ENCODE measurements at places on chromosomes 3 and 15.
A peak's percentile ranks its signal among the peaks of the same experiment; 100 is the strongest.

- no peak for DNase-seq
These were observed 37.4 kb downstream of the ADCY5 start for GRCh38 chr3:123411340-123412040.

DNA sequence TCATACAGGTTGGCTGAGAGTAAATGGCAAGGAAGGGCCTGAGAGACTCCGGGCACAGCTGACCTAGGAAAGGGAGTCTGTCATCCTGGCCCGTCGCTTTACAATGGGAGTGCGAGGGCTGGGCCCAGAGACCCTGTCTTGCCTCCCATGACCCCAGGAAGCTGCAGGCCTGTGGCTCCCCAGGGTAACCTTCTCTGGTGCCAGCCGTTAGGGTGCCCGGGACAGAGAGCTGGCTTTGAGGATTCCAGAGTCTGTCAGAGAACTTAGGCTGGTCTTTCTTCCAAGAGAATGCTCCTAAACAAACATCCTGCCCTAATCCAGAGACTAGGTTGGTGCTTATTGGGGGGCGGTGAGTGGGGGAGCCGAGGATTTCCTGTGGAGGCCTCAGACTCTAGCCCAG lies 18.5 kb downstream of the ZNF710 start:
- DNase-seq = no peak

- DNase-seq = peak; percentile 45
These were observed 164.0 kb upstream of the TBL1XR1 start for GRCh38 chr3:177361081-177361938.

DNA sequence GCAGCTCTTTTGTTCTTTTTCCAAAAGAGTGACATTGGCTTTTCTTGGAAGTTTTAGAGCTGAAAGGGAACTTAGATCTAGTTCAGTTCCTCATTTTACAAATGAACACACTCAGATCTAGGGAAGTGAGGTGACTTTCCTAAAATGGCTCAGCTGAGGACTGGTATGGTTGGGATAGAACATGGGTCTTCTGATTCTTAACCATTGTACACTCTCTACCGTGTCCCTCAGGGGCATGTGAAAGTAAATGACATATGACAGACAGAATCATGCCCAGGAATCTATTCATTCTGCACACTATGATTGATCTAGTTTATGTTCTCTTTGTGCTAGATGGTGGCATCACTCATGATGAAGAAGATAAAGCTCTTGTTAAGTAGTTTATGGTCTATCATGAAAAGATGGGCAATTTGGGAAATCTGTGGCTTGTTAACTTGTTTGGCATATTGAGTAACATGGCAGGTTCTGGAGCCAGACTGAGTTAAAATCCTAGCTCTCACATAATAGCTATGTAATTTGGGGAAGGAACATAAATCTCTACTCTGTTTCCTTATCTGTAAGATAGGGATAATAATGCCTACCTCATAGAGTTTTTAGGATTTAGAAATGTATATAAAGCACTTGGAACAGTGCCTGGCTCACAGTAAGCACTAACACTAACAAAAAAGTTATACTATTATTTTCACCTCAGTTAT lies 30.9 kb downstream of the UBE2E1 start:
- no peak for DNase-seq

DNA sequence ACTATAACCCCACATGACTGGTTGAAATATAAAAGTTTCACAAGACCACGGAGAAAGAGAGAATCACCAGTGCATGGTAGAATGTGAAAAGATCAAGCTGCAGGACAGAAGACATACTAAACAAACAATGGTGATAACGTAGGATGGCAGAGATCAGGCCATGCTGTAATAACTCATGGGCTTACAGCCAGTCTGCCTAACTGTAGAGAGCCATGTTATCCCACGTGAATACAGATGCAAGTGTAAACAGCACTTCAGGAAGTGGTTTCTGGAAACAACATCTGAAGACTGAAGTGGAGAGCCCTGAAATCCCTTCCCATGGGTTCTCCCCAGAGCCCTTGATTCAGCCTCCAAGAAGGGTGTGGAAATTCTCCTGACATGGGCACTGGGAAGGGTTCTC lies 103.2 kb upstream of the SLCO2A1 start:
- no peak for DNase-seq

- no peak for DNase-seq
These were observed 26.6 kb upstream of the SLMAP start for GRCh38 chr3:57729334-57730045.

DNA sequence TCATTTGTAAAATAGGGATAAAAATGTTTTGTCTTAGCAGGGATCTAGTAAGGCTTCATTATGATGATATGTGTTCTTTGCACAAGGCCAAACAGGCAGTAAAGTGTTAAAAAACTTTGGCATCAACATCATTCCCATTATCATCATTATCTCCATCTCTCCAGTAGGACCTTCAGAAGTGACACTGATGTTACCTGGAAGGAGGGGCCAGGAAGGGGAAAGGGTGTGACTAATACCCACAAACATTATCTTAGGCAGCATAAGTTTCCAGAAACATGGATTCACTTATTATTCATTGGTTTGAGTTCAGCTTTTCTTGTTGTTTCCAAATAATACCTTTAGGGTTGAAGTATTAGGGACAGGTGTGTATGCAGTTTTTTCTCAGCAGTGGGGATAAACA lies 399.6 kb downstream of the PTPRG start:
- no peak for DNase-seq

- no peak for DNase-seq
These were observed 66.1 kb upstream of the CHMP2B start for GRCh38 chr3:87161013-87161412.

GRCh38 chr15:88975891-88976290 lies 62.7 kb upstream of the MFGE8 start:
- no peak for DNase-seq

GRCh38 chr3:159987291-159987711 lies 1.3 kb upstream of the IL12A start:
- DNase-seq = no peak

DNA sequence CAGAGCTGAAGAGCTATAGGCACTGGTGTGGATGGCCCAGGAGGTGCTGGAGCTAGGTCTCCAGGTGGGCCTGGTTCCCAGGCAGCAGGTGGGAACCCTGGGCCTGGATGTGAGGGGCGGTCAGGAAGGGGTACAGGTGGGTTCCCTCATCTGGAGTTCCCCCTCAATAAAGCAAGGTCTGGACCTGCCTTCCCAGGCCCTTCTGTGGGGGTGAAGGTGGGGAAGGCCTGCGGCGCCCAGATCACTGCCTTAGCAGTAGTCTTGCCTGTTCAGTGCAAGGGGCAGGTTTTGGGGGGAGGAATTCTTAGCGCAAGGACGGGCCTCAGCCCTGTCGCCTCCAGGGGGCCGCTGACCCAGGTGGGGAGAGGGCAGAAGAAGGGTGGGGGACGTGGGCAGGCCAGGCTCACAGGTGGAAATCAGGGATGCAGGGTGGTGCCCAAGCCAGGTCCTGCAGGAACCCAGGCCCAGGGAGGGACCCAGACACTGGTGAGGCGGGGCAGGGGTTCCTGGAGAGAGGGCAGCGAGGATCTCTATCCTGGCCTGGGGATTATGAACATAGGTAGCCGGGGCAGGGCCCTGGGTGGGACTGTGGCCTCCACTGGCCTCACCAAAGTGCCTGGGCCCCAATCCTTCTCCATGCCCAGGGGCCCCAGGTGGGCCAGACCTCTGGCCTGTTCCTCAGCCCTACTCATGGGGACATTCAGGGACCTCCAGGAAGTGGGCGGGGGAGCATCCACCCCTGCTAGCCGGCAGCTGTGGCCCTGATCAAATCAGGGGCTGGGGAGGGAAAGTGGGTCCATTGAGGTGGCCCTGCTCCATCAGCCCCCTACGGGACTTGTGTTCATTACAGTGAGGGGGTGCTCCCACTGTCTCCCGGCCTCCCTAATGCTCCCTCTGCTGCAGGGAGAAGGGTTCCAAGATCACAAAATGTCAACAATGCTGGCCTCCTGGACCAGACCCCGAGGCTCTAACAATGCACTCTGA lies 25.3 kb downstream of the HDAC11 start:
- no peak for DNase-seq

DNA sequence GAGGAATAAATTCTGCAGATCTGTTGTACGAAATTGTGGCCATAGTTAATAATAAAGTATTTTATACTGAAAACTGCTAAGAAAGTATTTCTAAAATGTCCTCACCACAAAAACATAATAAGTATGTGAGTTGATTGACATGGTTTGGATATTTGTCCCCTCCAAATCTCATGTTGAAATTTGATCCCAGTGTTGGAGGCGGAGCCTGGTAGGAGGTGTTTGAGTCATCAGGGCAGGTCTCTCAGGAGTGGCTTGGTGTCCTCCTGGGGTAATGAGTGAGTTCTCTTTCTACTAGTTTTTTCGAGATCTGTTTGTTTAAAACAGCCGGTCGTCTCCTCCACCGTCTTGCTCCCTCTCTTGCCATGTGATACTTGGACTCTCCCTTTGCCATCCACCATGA lies 424.1 kb upstream of the KCNMB2 start:
- no peak for DNase-seq

GRCh38 chr3:138062626-138063025 lies 52.7 kb downstream of the CLDN18 start:
- DNase-seq = no peak

- no peak for DNase-seq
These were observed 37.3 kb downstream of the MB21D2 start for GRCh38 chr3:192880313-192880712.

Data from germinal center (tissue), 1 donor.